ENCODE measurements at places on chromosomes 6 and 20.

GRCh38 chr6:69957985-69958559 lies 91.7 kb downstream of the COL19A1 start:
- no peak for DNase-seq

DNA sequence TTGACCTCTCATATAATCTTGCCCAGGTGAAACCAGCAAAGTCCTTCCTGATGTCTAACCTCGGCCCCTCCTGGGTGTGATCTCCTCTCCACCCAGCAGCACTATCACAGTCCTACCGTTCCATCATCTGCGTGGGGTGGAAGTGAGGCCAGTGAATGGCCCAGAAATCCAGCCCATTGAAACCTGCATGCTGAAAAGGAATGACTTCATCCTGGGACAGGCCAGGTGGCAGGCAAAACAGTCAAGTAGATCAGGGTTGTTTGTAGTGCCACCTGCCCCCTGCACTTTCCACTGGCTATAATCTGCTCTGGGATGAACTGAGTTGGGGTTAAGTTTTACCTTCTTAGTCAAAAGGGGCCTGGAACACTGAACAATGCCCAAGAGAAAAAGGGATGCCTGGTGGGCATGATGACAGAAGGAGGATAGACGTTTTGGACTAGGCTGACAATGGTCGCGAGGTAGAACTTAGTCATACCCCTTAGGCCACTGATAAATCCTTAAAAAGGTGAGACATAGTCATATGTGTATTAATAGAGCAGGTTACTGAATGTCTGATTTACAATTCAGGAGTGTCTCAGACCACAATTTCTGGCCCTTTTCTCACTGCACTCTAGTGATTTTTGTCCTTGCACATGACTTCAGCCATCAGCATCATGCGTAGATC lies 8.1 kb upstream of the HSP90AB1 start:
- no peak for DNase-seq

- no peak for DNase-seq
Observed at GRCh38 chr6:47308552-47309290, 984 bp downstream of the TNFRSF21 start.

DNA sequence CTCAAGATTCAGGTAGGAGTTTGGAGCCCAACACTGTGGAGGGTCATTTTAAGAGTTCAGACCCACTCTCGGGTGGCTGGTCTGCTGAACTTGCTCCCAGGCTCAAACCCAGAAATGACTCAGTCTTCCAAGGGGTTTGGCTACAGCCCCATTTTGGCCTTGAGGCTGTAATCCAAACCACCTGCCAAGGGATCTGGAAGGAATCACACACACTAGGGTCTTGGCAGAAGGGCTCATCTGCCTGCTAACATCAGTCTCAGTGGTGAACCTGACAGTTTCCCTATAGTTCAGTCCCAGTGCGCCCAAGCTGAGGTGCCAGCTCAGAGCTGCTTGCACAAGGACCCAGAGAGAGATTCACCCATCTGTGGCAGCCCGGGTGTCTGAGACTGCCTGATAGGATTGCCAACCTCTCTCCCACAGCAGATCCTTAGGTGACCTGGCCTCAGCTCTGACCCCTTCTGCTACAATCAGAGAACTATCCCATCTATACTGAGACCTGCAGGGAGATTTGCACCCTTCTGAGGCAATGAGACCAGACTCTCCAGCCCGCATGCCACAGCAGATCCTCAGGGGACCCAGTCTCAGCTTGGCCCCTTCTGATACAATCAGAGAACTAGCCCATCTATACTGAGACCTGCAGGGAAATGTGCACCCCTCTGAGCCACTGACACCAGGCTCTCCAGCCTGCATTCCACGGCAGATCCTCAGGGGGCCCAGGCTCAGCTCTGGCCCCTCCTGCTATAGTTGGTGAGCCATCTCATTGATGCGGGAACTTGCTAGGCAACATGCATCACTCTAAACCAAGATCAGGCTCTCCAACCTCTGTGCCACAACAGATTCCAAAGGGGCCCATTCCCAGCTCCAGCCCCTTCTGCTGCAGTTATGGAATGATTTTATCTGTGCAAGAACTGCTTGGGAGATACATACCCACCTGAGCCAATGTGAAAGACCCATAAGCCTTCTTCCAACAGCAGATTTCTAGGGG lies 48.2 kb downstream of the THBS2 start:
- no peak for DNase-seq

DNA sequence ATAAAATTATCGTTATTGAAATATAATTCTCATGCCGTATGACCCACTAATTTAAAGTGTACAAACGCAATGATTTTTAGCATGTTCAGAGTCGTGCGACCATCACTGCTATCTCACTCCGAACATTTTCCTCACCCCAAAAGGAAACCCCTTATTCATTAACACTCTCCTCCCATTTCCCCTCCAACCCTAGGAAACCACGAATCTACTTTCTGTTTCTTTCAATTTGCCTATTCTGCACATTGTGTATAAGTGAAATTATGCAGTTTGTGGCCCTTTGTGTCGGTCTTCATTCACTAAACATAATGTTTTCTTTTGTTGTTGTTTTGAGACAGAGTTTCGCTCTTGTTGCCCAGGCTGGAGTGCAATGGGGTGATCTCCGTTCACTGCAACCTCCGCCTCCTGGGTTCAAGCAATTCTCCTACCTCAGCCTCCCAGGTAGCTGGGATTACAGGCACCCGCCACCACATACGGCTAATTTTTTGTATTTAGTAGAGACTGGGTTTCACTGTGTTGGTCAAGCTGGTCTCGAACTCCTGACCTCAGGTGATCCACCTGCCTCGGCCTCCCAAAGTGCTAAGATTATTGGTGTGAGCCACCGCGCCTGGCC lies 99.7 kb upstream of the ZNF217 start:
- no peak for DNase-seq

- no peak for DNase-seq
Observed at GRCh38 chr20:2914160-2914559, 40.9 kb downstream of the PTPRA start.

DNA sequence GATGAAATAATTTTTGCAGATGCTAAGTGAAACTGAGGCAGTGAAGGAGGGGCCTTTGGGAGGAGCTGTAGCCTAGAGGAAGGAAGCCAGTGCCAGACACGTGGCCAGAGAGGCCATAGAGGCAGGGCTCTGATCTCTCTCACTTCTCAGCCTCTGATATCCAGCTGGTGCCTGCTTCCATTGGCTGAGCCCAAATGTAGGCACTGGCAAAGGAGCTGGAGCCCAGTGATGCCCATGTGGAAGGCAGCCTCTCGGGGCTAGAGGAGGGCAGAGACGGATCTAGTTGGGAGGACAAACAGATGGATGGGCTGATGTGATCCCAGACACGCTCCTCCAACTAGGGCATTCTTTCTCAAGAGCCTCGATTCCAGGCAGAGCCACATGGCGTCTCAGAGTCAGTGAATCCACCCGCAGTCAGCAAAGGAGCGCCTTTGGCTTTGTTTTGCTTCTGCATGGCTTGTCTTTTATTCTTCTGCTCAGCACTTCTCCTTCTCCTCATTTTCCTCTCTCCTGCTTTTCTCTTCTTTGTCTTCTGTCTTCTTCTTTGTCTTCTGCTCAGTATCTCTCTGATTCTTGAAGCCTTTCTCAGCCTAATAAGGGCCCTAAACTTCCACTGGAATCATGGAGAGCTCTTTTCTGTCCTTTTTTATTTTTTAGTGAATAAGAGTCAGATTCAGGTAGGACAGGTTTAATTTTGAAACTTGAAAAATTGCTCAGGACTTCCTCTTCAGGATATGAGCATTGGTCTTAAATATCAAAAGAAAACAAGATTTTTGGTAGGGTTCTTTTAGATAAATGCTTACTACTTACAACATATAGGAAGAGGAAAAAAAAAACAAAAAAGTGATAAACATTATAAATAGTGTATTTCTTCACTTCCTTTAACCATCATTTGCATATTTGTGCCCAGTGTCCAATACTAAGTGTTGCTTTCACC lies 41.8 kb downstream of the CYP24A1 start:
- DNase-seq = no peak

DNA sequence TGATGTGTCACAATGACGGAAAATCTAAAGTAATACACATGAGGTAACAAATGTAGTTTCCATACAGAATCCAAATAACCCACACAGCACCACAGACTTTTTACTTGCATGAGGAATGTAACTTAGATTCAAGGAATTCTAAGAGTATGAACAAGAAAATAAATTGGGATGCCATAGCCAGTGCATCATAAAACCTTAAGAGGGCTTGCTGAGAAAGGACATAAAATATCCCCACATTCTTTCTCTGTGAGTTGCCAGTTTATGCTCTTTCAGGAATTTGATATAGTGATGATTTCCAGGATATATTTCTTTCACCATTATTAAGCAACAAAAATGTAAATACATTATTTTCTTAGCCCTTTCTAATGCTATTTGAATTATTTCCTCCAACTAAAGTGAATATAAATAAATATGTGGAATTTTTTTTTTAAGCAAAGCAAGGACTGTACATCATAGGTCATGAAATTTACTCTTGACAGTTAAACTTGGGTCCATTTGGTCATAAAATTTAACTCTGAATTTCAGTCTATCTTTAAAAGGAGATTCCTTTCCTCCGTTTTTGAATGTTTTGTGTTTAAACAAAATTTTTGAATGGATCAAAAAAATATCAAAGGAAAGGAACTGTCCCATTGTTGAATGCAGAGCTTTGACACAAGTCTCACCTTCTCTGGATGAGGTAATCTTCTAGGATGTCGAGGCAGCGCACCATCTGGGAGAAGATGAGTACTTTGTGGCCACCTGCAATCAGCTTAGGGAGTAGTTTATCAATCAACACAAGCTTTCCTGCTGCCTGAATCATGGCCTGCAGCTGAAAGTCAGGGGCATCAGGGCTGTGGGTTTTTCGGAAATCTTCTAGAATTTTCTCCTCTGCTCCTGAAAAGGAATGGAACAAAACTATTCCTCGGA lies 116.3 kb upstream of the EMILIN3 start:
- DNase-seq = no peak

DNA sequence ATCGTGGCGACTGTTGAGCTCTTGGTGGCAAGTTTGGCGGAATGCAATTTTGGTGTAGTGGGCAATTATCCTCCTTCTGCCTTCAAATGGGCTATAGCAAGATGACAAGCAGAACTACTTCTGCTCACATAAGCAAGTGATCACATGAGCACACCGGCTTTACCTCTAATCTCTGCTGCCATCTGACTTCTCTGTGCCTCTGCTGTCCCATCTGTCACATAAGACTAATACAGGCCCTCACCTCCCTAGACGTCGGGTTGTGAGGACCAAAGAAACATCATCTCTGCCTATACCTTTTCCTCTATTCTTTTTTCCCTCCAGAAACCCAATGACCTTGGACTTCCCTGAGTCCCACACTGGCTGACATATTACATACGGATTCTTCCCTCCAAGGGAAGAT lies 13.3 kb upstream of the WTAP start:
- no peak for DNase-seq
